ENCODE measurements at places on chromosomes 3 and 15.

- no peak for DNase-seq
These were observed 243.1 kb upstream of the LRRFIP2 start for GRCh38 chr3:37417297-37418082.

- DNase-seq: no peak
These were observed 55.4 kb downstream of the ABHD2 start for GRCh38 chr15:89143503-89144162.

DNA sequence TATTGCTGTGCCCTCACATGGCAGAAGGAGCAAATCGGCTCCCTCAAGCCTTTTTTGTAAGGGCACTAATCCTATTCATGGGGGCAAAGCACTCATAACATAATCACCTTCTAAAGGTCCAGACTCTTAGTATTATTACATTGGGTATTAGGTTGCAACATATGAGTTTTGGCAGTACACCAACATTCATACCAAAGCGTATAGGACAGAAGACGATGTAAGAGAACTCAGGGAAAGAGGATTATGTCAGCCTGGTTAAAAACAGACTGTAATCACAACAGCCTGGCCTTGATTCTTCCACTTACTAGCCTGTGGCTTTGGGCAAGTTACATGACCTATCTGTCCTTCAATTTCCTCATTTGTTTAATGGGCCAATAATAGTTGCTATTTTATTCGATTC, 828.5 kb upstream of the NECTIN3 start:
- DNase-seq: no peak

- DNase-seq: peak; percentile 46
These were observed 60.8 kb downstream of the DAPK2 start for GRCh38 chr15:63985221-63986184.

DNA sequence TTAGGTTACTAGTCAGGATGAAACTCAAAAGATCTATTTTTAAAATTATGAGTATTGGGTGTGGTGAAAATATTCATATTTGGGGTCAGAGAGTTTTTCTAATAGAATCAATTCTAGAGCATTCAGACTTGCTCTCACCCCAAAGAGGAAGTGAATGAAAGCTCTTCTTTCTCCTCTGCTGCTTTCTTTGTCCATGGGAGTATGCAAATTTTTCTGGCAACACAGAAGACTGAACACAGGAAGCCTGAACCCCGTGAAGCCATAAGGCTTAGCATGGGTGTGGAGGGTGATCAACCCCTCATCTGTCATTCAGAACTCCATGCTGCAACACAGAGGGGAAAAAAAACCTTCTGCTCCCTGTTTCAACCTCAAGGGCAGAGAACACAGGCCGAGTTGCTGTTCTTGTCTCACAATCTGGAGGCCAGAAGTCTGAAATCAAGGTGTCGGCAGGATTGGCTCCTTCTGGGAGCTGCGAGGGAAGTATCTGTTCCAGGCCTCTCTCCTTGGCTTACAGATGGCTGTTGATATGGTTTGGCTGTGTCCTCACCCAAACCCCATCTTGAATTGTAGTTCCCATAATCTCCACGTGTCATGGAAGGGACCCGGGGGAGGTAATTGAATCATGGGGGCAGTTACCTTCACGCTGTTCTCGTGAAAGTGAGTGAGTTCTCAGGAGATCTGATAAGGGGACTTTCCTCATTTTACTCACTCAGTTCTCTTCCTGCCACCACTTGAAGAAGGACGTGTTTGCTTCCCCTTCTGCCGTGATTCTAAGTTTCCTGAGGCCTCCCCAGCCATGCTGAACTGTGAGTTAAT, 33.7 kb upstream of the CD47 start:
- DNase-seq: no peak

DNA sequence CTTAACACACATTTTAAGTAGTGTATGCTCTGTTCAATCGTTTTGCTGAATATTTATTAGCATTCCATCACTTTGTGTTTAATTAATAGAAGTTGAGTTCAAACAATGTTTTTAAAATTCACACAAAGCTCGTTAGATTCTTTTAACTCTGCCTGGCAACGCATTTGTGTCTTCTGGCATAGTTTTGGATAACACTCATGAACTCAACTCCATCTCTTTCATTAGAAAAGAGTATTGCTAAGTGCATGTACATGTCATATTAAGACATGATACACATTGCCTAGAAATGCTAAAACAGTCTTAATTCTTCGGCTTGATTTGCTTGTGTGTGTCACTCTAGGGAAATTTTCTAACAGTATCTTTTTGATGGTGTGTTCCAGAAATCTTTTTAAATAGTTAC, 15.7 kb downstream of the TSC22D2 start:
- no peak for DNase-seq

DNA sequence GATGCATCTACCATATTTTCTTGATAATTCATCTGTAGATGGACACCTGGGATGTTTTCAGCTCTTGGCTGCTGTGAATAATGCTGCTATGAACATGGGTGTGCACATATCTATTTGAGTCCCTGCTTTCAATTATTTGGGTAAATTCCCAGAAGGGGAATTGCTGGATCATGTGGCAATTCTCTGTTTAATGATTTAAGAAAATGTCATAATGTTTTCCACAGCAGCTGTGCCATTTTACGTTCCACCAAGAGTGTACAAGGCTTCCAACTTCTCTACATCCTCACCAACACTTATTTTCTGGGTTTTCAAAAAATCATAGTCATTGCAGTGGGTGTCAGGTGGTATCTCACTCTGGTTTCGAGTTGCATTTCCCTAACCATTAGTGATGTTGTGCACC, 64.4 kb downstream of the NSMCE3 start:
- DNase-seq: no peak

- no peak for DNase-seq
These were observed 183.7 kb upstream of the NAALADL2 start for GRCh38 chr3:174675406-174675805.

- DNase-seq: no peak
These were observed 134.8 kb downstream of the SNRPN start for GRCh38 chr15:25089577-25089976.

DNA sequence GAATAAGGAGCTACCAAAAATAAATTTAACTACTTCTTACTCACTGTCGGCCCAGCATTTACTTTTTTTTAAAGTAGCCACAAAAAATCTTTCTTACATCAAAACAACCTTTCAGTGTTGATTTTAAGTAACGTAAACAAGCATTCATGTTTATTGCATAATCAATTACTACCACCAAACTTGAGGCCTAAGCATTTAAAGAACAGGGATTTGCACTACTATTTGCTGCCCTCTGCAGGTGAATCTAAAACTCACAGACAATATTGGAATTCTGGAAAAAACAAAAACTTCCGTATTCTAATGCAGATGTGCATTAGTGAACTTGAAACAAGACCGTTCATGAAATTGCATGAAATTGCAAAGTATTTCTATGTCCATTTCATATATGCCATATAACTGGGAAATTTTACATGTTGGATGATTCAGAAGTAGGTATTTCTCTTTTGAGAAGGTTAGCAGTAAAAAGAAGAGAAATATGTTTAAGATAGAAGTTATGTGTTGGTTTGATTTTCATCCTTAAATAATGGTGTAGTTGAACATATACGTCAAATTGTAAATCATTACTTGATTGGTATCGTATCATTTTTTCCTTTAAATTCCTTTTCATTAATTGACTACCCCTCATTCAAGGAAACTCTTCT, 55.6 kb downstream of the CGGBP1 start:
- DNase-seq: no peak

DNA sequence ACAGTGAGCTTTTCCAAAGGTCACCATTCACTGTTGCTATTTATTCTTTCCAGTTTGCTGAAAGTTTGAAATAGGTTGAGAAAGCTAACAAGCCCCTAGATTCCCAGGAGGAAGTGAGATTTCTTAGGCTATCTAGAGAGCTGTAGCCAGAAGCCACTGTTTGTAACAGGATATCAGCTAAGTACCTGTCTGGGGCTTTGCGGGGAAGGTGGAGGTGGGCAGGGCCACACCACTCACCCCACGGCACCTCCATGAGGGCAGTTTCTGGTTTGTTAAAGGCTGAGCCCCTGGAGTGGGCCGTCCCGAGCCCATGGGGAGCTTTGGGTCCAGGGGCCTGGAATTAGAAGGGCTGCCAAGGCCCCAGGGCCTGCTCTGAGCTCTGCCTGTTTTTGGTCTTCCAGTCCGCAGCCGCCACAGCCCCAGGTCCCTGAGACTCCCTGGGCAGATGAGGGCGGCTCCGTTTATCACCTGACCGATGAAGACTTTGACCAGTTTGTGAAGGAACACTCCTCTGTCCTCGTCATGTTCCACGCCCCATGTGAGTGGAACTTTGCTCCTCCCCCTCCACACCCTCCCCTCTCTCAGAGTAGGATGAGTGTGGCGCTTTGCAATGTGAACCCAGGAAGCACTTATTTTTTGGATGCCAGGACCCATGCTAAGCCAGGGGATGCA, 63.4 kb downstream of the PDIA5 start:
- DNase-seq: no peak

DNA sequence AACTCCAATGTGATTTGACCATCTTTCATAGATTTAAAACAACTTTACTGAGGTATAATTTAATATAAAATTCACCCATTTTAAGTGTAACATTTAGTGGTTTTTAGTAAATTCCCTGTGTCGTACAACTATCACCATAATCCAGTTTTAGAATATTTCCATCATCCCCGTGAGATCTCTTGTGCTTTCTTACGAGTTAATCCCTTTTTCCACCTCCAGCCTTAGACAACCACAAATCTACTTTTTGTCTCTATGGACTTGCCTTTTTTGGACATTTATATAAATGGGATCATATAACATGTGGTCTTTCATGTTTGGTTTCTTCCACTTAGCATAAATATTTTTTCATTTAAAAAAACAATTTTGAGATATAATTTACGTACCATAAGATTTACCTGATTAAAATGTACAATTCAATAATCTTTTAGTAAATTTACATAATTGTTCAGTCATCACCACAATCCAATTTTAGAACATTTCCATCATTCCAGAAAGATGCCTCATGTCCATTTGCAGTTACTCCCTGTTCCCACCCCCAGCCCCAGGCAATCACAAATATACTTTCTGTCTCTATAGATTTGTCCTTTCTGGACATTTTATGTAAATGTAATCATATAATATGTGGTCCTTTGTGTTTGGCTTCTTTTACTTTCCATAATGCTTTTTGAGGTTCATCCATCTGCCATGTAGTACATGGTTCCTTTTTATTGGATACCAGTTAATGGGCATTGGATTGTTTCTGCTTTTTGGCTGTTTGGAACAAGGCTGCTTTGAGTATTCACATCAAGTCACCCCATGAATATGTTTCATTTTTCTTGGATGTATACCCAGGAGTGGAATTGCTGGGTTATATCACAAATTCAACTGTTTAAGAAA, 3.1 kb downstream of the OXSR1 start:
- DNase-seq: no peak

DNA sequence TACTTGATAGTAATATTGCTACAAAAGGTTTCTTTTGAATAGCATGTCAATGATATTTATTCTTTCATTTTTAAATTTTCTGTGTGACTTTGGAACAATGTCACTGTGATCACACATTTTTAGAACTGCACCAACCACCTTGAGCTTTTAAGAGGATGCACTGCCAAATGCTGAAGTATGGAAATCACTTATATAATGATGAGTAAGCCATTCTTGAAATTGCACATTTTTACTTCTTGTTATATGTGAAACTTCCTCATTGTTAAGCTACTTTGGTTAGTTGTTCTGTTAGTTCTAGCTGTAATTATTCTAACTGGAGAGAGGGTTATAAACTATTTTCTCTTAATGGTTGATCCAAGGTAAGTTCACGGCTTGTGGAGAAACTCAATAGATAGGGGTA, 547.5 kb downstream of the ZIC1 start:
- no peak for DNase-seq

DNA sequence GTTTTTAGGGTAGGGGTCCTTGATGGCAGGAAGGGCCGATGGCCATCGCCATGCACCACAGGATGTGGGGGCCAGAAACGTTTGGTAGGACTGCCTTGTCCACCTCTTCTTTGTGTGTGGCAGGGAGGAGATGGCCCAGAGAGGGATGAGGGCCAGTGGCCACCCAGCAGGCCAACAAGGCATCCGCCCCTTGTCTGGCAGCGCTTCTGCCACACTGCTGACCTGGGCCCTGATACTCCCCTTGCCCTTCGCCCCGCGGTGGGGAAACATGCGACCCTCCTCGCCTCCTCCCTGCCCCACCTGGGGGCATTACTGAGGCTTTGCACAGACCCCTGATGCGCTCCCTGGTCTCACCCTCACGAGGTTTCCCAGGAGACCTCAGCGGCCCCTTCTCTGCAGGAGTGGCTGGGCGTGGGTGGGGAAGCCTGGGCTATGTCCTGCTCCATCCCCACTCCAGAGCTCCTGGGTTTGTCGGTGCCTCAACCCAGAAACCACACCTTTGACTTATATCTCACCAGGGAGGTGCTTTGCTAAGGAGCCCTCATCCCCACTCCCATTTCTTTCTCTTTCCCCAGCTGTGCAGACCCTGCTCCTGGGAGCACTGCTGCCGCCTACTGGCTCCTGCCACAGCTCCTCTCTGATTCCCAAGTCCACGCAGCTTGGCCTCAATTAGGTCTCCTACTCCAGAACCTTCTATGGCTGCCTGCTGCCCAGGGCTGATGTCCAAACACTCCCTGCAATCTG, 38.7 kb downstream of the FEM1B start:
- DNase-seq: peak; percentile 17
